ENCODE measurements at places on chromosomes 6 and 20.

DNA sequence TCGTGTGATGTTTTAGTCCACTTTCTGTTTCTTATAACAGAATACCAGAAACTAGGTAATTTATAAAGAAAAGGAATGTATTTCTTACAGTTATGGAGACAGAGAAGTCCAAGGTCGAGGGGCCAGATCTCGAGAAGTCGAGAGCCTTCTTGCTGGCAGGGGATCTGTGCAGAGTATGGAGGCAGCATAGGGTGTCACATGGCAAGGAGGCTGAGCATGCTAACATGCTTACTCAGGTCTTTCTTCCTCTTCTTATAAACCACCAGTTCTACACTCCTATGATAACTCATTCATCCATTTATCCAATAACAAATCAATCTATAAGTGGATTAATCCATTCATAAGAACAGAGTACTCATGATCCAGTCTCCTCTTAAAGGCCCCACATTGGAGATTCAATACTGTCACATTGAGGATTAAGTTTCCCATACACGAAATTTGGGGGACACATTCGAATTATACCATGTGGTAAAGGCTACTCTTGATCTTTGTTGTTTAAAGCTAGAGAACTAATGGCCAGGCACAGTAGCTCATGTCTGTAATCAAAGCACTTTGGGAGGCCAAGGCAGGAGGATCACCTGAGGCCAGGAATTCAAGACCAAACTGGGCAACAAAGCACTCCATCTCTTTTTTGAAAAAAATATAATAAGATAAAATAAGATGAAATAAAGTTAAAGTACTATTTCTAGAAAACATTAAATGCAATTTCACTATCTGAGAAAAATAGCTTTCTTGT is 2.1 kb downstream of the GOPC start:
- DNase-seq: no peak

DNA sequence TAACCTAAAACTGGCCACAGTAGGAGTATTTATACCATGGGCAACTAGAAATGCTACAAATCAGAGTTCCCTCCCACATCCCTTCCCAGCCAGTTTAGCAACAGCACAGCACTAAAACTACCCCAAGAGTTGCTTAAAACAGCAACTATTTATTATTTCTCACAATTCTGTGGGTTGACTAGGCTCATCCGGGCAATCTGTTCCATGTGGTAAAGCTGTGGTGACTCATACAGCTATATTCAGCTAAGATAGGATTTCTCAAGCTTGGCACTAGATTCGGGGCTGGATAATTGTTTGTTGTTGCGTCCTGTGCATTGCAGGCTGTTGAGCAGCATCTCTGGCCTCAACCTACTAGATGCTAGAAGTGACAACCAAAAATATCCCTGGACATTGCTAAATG is 8.6 kb upstream of the HECA start:
- DNase-seq: no peak

DNA sequence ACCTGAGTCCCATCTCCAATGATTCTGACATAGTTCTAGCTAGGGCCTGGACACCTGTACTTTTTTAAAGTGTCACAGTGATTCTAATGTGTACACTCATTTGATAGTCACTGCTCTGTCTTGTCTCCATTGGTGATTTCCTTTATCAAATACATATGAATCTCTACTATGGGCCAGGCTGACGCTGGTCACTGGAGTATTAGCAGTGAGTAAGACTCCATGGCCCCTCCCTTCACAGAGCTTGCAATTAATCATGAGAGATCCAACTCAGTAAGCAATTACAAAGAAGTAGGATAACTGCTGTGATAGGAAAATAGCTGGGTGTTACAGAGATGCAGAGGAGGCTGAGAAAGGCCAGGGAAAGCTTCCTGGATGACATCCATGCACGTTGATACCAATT is 19.3 kb upstream of the SASH1 start:
- no peak for DNase-seq

DNA sequence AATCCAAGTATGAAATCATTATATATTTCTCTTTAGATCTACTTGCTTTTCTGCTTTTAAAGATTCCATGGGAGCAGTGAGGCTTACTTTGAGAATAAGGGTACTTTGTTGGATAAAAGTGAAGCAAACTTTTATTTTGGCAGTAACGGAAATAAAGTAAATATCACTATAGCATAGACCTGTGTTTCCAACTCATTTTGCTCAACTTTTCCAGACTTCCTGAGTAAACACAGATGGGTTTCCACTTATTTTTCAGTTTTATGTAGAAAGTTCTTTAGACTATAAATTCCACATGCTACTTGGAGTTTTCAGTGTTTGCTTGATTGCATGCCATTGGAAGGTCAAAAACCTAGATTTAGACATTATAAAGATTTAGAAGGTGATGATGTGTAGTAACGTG is 6.2 kb downstream of the STX16 start:
- DNase-seq: no peak

GRCh38 chr20:18922251-18922650 is 108.7 kb downstream of the SCP2D1 start:
- no peak for DNase-seq

- DNase-seq: no peak
Measured at GRCh38 chr6:10403385-10404106, 11.3 kb downstream of the TFAP2A start.

- DNase-seq: peak; percentile 84
Measured at GRCh38 chr6:17032988-17033634, 68.7 kb upstream of the STMND1 start.

DNA sequence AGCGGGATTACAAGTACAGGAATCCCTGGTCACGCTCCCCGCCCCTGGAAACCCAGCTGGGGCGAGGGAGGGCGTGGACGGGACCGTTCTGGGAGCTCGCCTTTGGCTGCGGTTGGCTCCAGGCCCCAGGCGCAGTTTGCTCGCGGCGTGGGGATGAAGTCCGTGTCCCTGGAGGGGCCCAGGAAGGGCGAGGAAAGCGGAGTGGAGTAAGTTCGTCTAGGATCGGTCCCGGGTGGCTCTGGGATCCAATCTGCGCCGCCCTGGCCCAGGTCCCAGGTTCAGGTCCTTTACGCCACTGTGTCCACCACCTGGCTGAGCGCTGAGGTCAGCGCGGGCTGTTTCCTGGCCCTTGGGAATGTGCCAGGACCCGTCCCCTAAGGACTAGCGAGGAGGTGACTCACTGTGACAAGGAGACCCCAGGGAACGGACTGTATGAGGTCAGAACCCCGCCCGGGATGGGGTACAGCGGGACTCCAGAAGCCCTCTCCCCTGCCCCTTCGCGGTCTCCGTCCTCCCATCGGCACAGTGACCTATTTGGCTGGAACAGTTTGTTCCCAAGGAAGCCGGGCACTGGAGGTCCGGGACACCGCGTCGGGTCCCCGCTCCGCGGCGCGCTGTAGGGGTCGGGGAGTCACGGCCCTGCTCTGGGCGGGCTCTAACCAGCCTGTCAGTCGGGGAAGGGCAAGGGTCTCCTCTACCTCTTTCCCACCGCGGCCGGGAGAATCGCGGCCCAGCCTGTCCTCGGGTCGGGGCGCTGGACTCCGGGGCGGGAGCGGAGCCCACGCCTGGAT is 724 bp downstream of the CDKN1A start:
- DNase-seq: no peak

DNA sequence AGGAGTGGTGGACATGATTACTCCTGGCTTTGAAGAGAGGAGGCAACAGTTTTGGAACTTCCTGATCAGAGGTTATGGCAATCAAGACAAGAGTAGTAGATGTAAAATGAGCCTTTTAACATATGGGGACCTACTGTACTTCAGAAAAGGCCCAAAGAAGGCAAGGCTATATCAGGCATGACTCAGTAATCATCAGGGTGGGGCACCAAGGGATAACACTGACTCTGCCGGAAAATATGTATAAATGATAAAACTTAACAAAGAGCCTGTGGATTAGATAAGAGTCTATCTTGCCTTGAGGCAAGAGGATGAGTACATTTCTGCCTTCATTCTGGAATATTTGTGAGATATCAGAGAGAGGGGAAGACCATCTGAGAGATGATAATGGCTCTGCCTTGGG is 1389.9 kb upstream of the MAP3K7 start:
- DNase-seq: no peak

GRCh38 chr6:165599596-165600487 is 63.2 kb downstream of the PDE10A start:
- DNase-seq: no peak

- DNase-seq: no peak
Measured at GRCh38 chr6:25007269-25007699, 71.5 kb upstream of the RIPOR2 start.

DNA sequence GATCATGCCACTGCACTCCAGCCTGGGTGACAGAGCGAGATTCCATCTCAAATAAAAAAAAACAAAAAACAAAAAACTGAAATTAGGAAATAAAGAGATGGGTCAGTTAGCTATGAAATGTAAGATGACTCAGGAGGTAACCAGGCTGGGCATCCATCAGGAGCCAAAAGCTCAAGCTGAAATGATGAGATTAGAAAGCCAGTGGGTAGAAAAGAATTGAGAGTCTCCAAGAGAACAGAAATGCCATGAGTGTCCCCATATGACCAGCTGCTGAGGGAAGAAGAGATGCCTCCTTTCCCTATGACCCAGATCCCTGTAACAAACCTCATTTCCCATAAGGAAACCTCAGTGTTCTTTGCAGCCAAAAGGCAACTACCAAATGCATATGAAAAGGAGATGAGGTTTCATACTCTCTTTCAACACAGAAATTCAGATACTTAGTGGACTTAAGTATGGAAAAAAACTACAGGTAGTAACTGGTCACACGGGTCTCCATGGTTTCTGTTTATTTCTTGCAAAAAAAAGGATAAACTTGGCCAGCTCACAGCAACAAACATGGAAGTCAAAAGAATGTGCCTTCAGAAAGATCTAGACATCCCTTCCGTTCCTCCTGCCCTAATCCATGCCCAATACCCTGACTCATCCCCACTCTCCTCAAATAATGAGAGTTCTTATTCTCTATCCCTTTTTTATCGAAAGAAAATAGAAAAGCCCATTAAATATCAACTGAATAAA is 8.1 kb downstream of the ARHGAP18 start:
- DNase-seq: no peak
